ENCODE measurements at places on chromosomes 6 and 20. TPM values are rescaled to one million over a fixed set of nuclear protein-coding genes. Genes with fewer than 3 reads are reported as not detected.

The FKBP1C gene
- total RNA-seq: 0.35 TPM

The APOBEC2 gene
- not detected for total RNA-seq

The REM1 gene
- total RNA-seq: 0.28 TPM

The PHACTR1 gene
- total RNA-seq: 11.7 TPM

The THBD gene
- 0.97 TPM for total RNA-seq

The TP53RK gene
- 26.0 TPM for total RNA-seq

The TGM2 gene
- total RNA-seq: 1.0 TPM

The MCCD1 gene
- total RNA-seq: not detected

The SLC35D3 gene
- 1.5 TPM for total RNA-seq

The SLC17A9 gene
- 24.2 TPM for total RNA-seq

The TRIM40 gene
- not detected for total RNA-seq

The SLC22A16 gene
- not detected for total RNA-seq

The AP5S1 gene
- total RNA-seq: 1.2 TPM

The IL17A gene
- not detected for total RNA-seq

The SLC35F1 gene
- 10.3 TPM for total RNA-seq

The USP49 gene
- total RNA-seq: 20.2 TPM

The MYBL2 gene
- total RNA-seq: 95.3 TPM

The IL17F gene
- total RNA-seq: not detected

The MYLK2 gene
- not detected for total RNA-seq

The ETV7 gene
- 0.19 TPM for total RNA-seq

The PMEPA1 gene
- total RNA-seq: 8.9 TPM

The LBP gene
- total RNA-seq: 0.35 TPM

The PDYN gene
- total RNA-seq: 0.47 TPM

Data from GM23338 (cell line).